GM13977 (cell line): ENCODE measurements at places on chromosomes 1 and 21.

DNA sequence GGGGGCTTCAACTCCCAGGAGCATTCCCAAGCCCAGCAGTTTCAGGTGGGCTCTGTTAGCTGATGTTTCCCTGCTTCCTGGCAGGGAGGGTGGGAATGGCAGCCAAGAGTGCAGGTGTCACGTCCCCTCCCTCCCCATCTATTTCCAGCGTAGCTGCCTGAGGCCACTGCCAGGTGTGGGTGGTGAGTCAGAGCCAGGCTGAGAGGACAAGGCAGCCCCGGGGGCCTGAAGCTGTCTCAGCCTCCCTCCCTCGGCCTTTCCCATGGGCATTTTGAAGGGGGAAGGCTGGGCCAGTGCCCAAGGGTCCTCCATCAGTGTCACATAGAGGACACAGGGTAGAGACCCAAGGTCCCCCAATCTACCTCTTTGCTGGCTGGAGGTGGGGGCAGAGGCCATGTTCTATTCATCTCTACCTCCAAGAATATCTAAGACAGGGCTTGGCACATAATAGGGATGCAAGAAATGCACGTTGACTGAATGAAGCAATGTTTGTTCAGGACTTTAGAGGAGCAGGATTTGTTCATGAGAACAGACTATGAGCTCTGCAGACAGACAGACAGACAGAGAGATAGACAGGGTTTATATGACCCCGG lies 34.4 kb upstream of the ID3 start:
- DNase-seq: no peak

- no peak for DNase-seq
These were observed 633.0 kb downstream of the SMYD3 start for GRCh38 chr1:245873883-245874671.

DNA sequence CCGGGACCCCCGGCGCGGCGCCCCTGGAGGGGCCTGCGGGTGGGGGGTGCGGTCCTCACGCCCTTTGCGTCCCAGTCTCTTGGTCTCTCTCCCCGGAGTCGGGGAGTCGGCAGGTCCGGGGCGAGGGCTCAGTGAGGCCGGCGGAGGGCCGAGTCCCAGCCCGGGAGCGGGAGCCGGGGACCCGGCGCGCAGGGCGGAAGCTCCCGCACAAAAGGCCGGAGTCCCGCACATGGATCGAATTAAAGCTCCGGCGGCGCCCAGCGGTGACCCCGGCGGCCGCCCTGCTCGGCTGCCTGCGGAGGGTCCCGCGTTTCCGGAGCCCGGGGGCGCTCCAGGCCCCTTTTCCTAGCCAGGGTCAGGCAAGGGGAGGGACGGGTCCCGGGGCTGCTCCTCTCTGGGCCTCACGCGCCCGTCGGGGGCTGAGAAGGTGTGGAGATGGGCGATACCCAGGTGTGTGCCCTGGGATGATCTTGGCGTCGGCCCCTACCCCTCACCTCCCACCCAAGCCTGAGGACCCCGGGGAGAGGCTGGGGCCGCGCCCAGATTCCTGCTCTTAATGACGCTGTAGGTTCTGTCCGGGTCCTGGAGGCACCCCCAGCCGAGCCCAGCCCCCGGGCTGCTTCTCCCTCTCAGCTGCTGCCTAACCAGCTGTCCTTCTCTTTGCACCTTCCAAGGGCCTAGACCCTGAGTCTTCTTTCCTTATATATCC lies 512 bp downstream of the FBLIM1 start:
- DNase-seq: peak; percentile 57

GRCh38 chr1:201149400-201149799 lies 4.9 kb downstream of the TMEM9 start:
- DNase-seq: peak; percentile 63

DNA sequence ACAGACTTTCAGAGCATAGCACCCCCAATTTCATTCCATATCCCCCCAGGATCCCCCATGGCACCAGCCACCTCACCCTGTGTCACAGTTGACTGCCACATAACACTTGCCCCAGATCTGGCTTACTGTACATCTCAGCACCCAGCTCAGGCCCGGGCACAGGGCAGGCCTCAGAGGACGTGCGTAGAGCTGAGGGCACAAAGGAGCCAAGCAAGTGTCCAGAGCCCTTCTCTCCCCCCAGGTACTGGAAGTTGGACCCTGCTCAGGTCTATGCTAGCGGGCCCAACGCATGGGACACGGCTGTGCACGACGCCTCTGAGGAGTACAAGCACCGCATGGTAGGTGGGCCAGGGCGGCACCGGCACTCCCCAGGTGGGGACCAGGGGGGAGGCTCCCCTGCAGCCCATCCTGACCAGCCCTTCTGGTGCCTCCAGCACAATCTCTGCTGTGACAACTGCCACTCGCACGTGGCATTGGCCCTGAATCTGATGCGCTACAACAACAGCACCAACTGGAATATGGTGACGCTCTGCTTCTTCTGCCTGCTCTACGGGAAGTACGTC lies 8.0 kb upstream of the SYTL1 start:
- DNase-seq: no peak

DNA sequence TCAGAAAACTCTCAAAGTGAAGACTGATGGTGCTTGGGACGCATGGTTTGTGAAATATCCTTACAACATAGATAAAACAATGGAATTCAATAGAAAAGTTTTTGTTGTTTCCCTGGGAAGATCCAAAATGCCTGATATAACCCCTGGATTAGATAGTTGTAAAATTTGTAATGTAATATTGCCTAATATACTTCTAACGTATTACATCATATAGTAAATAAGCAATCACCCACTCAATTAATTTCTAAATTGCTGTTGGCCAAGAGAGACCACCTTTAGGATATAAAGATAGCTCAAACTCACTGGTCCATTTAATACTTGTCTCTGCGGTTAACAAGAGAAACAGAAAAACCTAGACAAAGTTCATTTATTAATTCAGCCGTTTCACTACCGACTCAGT lies 42.2 kb downstream of the TTC13 start:
- DNase-seq: no peak
